Activated CD8-positive, alpha-beta memory T cell treated with anti-CD3 and anti-CD28 coated beads for 1 hour (primary cell): ENCODE measurements at places on chromosomes 3 and 15.
A peak's percentile ranks its signal among the peaks of the same experiment; 100 is the strongest.

- no peak for DNase-seq
Measured at GRCh38 chr3:124777762-124778470, 47.7 kb downstream of the UMPS start.

DNA sequence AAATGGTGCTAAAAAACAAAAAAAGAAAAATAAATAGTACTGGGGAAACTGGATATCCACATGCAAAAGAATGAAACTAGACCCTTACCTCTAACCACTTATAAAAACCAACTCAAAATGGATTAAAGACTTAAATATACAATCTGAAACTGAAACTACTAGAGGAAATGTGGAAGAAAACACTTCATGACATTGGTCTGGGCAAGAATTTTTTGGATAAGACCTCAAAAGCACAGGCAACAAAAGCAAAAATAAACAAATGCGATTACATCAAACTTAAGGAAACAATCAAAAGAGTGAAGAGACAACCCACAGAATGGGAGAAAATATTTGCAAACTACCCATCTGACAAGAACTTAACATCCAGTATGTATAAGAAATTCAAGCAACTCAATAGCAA lies 6.4 kb downstream of the IFT57 start:
- DNase-seq = no peak

- no peak for DNase-seq
Measured at GRCh38 chr15:60800299-60801072, 321.5 kb upstream of the ICE2 start.

- DNase-seq = no peak
Measured at GRCh38 chr15:45589256-45589655, 2.1 kb downstream of the BLOC1S6 start.

- DNase-seq = no peak
Measured at GRCh38 chr3:151003029-151003767, 30.7 kb upstream of the CLRN1 start.

- DNase-seq = no peak
Measured at GRCh38 chr15:31396881-31397560, 70.4 kb downstream of the KLF13 start.

- no peak for DNase-seq
Measured at GRCh38 chr3:4741404-4742307, 237.6 kb upstream of the BHLHE40 start.

- no peak for DNase-seq
Measured at GRCh38 chr3:32452009-32452408, 50.6 kb downstream of the CMTM6 start.

DNA sequence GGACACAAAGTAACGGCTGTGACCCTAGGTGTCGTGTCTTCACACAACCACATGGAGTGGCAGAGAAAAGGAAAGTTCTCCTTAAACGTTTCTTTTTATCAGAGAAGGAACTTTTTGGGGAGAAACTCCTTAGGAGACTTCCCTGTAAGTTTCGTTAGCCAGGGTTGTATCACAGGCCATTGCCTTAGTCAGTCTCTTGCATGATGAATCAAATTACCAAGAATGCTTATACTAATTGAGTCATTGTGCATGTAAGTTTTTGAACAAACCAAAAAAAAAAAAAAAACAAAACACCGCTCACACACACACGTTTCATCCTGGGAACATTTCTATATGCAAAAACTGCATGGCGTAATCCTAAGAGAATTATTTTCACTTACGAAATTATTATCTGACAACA lies 150.4 kb upstream of the SATB1 start:
- DNase-seq = no peak

- DNase-seq = no peak
Measured at GRCh38 chr3:103308921-103309320, 874.1 kb downstream of the ZPLD1 start.

DNA sequence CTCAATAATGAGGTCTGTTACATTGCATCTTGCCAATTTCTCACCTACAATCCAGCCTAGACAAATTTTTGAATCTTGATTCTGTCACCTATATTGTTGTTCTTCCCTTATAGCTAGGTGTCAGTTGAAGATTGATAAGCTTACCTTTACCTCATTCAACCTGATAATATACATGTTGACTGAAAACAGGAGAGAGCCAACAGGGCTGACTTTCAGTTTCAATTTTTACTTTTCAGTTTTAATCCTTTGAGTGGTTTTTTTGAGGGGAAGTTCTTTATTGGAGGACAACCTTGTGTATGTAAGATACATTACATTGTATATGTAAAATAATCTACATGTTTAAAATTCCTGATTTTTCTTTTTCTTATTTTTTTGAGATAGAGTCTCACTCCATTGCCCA lies 5.8 kb downstream of the ATP13A5 start:
- DNase-seq = no peak

GRCh38 chr3:157129803-157130466 lies 30.0 kb downstream of the CCNL1 start:
- DNase-seq = no peak

GRCh38 chr3:150787741-150788370 lies 24.9 kb upstream of the SIAH2 start:
- peak; percentile 47 for DNase-seq

- DNase-seq = no peak
Measured at GRCh38 chr15:67825881-67826716, 790 bp downstream of the SKOR1 start.

DNA sequence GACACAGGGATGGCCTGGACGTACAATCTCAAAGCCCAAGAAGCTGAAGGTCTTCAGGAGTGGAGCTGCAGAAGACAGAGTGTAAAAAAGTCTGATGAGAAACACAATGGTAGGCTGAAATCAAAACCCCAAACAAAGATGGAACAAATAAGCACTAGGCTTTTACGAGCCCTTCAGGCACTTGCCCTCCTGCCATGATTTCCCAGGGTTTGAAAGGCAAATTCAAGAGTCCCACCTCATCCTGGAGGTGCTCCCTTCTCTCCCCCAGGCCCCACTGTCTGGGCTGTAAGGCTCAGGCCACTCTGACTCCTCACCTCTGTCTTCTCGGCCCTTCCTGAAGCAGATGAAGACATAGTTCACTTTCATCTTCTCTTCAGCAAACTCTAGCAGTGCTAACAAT lies 86.6 kb downstream of the RBPMS2 start:
- no peak for DNase-seq

- no peak for DNase-seq
Measured at GRCh38 chr15:67884514-67885174, 44.8 kb upstream of the RNU6-1 start.

- no peak for DNase-seq
Measured at GRCh38 chr3:45152307-45152706, 6.1 kb upstream of the CDCP1 start.

DNA sequence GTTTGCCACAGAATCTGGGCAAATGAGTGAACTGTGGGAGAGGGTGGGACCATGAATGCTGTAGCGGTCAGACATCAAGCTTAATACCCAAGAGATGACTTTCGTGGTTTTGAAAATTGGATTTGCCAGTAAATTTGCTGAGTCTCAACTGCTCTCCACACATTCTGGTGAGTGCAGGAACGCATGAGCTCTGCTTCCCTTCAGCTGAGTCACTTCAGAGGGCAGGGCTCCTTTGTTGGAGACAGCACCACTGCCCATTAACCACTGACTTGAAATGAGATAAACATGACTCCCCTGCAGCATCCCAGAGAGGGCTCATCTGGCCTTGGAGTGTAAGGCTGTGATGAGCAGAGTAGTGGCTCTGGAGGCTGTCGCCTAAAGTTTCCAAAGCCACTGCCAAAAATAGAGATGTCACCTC lies 22.6 kb downstream of the RARRES1 start:
- no peak for DNase-seq

DNA sequence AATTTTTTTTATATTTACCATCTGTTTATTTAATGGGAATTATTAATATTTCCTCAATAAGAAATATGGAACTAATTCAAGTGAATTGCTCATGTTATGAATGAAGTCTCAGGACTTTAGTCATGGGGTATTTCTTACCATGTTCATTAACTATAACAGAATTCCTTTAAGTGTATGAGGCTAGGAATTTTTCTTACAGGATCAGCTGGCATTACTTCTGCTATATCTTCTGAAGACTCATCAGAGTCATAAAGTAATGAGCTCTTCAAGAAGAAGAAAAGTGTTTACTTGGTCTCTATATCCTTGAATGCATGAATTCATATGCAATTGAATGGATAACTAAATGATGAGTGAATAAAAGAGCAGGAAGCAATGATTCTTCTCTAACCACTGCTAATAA lies 486.8 kb upstream of the THBS1 start:
- no peak for DNase-seq

- DNase-seq = no peak
Measured at GRCh38 chr3:102193255-102193654, 241.6 kb upstream of the ZPLD1 start.
